ENCODE measurements at places on chromosomes 3 and 15.

DNA sequence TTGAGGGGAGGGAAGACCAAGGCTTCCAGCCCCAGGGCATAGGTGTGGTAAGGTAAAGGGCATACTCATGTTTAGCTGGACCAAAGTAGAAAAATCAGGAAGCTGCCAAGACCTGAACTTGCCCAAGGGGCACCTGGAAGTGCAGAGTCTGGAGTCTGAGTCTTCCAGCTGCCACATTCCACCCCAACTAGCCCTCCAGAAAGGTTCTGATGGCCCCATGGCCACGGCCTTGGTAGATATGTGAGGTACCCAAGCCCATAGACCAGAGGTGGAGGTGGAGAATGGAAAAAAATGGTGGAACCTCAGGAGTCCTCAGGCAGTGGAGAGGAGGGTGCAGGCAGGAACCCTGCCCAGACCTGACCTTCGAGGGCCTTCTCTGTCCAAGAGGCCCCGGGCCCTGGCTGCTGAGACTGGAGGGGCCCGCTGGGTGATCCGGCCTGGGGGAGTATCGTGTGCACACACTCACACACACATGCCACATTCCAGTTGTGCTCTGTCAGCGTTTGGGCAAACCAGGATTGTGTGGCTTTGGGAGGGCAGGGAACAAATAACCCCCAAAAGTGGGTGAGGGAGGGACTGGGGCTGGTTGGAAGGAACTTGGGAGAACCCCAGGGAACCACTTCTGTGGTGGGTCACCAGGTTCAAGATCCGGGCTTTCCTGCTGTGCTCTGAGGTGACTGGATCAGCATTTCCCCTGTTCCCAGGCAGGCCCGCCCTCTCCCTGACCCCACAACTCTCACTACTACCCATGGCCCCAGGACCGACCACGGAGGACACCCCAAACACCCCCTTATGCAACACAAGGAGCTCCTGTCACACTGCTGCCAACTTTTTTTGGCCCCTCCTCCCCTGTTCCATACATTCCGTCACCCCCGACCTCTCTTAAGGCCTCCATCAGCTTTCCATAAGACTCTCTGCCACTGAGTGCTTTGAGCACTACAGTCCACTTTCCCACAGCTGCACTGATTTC is 11.6 kb downstream of the MYL3 start:
- no peak for DNase-seq

GRCh38 chr3:183317886-183318865 is 65.1 kb downstream of the B3GNT5 start:
- DNase-seq, result no peak

DNA sequence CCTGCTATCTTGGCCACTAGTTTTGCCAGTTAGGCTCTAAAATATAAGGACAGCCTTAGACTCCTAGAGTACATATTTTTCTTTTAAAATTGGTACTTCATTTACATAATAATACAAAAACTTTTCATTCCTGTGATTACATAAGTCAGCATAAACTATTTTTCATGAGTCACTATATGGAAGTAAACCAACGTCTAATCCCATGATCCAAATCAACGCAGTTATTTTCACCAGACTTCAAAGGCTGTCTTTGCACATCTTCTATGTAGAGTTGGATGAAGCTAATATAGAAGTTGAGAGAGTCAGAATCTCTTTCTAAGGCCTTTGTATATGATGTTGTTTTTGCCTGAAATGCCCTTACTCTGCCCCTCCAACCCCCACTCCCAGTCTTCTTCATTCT is 7.6 kb upstream of the MFSD1 start:
- no peak for DNase-seq

DNA sequence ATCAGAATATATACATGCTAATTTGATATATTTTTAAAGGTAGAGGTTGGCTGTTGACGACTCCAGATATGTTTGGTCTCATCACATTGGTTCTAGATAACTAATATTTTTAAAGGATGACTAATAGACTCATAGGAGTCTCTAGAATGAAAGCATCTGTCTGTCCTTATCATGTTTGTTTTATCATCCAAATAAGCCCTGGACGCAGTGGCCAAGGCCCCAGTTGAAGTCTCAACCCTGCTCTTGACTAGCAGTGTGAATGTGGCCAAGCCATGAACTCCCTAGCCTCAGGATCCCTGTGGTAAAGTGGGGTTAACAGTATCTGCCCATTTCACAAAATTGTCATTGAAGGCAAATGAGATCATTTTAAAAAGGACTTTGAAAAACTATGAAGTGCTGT is 53.6 kb downstream of the ABHD2 start:
- DNase-seq, result no peak

- DNase-seq, result peak; percentile 53
Measured at GRCh38 chr3:33211444-33211843, 7.2 kb downstream of the SUSD5 start.

- DNase-seq, result no peak
Measured at GRCh38 chr3:189171707-189172106, at the start of gene TPRG1. TPRG1 (plus strand) TSS chr3:189171971; CDS start chr3:189207385, 35,414 bp downstream.

GRCh38 chr3:148036331-148036876 is 627.2 kb downstream of the ZIC1 start:
- DNase-seq, result no peak

DNA sequence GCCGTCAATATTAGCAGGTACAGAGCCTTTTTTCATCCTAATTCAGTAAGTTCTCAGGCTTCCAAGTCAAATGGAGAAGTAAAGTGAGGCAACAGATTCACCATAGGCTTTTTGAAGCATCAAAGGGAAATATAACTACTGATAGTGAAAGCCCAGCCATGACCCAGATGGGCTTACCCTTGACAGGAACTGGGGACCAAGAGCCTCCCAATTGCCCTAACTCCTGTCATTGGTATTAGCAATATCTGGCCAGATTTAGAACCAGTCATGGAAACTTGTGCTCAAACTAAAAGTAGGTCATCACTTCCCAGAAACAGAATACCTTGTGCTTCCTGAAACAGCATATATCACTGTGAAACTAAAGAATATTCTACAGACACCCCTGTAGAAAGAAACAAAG is 33.0 kb downstream of the NME9 start:
- DNase-seq, result no peak

DNA sequence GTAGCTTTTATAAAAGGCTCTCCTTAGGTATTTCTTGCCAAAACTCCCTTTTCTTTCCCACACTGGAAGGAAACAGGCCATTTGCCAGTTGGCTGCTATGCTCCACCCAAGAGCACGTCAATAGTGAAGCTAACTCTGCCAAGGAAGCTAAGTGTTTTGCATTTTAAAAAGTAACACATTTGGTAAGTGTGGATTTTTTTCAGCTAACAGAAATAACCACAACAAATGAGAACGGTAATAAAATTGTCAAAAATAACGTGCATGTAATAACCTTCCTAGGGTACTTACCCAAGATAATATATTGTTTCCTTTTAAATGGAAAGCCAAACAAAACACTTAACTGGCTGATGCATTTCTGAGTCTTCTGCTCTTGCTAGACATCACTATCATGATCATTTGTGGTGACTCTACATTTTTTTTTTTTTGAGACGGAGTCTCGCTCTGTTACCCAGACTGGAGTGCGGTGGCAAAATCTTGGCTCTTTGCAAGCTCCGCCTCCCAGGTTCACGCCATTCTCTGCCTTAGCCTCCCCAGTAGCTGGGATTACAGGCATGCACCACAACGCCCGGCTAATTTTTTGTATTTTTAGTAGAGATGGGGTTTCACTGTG is 4.6 kb downstream of the DPP8 start:
- peak; percentile 86 for DNase-seq

- no peak for DNase-seq
Measured at GRCh38 chr3:172372895-172373294, 75.4 kb downstream of the GHSR start.

GRCh38 chr3:63864008-63864964 is 619 bp downstream of the ATXN7 start:
- DNase-seq, result no peak

GRCh38 chr15:70068783-70069565 is 28.7 kb downstream of the TLE3 start:
- no peak for DNase-seq

DNA sequence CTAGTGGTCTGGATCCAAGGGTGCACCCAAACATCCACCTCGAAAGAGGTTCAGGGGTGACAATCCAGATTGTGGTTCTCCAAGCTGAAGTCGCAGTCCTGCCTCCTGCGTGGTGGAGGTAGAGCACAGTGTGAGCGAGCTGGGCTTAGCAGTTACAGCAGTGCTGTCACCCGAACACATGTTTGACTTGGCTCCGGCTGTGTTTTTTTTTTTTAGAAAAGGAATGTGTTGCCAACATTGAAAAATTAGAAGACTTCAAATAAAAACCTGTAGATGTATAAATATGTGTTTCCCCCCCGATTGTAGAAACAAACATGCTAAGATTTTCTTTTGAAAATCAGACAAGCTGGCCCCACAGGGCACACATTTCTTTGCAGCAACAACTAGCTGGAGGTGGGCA is 530.8 kb downstream of the SHQ1 start:
- no peak for DNase-seq

GRCh38 chr3:16432714-16433113 is 80.8 kb downstream of the RFTN1 start:
- no peak for DNase-seq

GRCh38 chr15:78976691-78977090 is 31.8 kb upstream of the CTSH start:
- no peak for DNase-seq

DNA sequence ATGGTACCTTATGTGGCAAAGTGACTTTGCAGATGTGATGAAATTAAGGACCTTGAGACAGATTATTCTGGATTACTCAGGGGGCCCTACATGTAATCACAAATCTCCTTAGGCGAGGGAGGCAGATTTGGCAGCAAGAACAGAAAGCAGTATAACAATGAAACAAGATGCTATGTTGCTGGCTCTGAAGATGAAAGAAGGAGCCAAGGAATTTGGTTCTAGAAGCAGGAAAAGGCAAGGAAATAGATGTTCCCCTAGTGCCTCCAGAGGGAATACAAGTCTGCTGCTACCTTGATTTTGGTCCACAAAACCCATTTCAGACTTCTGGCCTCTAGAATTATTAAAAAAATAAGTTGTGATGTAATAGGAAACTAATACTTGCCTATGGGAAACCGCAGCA is 64.5 kb downstream of the PIK3R4 start:
- no peak for DNase-seq

- peak; percentile 90 for DNase-seq
Measured at GRCh38 chr15:51759557-51760070, 8.2 kb downstream of the TMOD2 start.

GRCh38 chr15:91853948-91854638 is 585 bp downstream of the SLCO3A1 start:
- no peak for DNase-seq

GRCh38 chr15:80769829-80770705 is 9.1 kb upstream of the CEMIP start:
- DNase-seq, result no peak

GRCh38 chr3:182214416-182214815 is 502.7 kb downstream of the SOX2 start:
- DNase-seq, result no peak

- DNase-seq, result no peak
Measured at GRCh38 chr3:173003956-173004355, 137.1 kb downstream of the SPATA16 start.

- peak; percentile 57 for DNase-seq
Measured at GRCh38 chr3:16478516-16478915, 35.0 kb downstream of the RFTN1 start.

DNA sequence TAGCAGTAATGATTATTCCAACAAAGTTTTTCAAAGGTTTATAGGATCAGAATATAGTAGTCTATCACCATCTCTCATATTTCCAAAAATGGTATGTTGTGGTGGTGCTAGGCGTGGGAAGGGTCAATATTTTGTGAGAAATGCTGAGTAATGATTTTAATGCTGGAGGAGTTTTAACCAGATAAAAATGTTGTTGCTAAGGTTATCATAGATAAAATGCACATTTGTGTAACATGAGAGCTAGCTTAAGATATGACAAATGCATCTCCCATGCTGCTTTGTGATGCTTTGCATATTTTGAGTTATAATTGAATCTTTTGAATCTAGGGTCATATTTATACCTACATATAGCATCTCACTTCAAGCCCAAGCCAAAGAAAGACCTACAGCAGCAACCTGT is 103.9 kb upstream of the ROBO1 start:
- no peak for DNase-seq

DNA sequence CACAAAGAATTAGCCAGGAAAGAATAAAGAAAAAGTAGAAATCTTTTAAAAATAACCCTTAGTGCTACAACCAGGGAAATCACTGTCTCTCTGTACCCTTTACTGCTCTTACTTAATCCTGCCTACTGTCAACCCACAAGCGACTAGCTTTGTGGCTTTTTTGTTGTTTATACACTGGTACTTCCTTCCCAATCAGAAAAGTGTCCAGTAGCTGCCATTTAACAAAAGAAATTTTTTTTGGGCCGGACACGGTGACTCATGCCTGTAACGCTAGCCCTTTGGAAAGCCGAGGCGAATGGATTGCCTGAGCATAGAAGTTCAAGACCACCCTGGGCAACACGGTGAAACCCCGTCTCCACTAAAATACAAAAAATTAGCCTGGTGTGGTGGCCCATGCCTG is 13.8 kb upstream of the FAM219B start:
- no peak for DNase-seq

DNA sequence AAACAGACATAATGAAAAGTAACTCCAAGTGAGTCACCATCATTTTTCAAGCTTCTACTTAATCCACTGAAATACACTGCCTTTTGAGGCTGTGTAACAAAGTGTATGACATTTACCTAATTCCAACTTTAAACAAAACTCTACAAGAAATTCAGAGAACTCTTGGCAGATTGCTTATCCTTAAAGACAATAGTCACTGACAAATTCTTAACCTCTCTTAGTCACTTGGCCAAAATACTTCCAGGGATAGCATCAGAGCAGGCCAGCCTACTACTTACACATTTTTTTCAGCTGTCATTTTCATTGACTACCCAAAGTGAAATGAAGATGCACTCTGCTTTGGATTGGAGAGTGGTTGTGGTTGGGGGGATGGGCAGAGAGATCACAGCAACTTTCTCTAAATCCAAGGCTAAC is 3.6 kb downstream of the WWTR1 start:
- no peak for DNase-seq

- DNase-seq, result no peak
Measured at GRCh38 chr3:179943117-179943880, 93.4 kb downstream of the PEX5L start.

- DNase-seq, result peak; percentile 69
Measured at GRCh38 chr3:4426782-4427344, 40.2 kb downstream of the SUMF1 start.

GRCh38 chr3:53754325-53754724 is 91.9 kb downstream of the CHDH start:
- no peak for DNase-seq

- DNase-seq, result no peak
Measured at GRCh38 chr15:41570764-41571163, 11.8 kb downstream of the TYRO3 start.

DNA sequence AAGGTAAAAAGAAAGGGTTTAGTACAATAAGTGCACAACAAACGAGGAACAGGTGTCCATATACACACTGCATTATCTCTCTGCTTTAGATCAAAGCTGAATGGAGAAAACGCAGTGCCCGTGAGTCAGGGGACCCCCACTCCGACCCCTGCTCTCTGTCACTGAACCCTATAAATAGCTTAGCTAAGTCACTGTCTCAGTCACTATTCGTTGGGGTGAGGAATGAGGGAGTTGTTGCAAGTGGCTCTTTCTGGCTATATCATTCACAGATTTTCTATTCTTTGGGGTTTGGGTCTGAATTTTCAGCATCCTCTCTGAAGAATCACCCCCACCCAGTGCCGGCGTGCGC is 458 bp upstream of the STAC start:
- DNase-seq, result no peak

Data from GM04504 (cell line).